ENCODE measurements at places on chromosomes 1 and 21.

DNA sequence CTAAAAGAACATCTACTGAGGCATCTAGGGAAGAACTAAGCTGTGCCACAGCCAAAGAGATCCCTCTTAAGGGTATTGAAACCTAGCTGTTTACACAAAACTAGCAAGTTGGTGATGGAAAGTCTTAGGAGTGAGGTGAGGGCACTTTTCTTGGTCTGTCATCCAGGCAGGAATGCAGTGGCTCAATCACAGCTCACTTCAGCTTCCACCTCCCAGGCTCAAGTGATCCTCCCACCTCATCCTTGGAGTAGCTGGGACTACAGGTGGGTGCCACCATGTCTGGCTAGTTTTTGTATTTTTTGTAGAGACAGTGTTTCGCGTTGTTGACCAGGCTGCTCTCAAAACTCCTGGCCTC, 2.4 kb downstream of the PLEKHO1 start:
- no peak for DNase-seq

- DNase-seq, result no peak
Observed at GRCh38 chr1:175356727-175357126, 164.2 kb upstream of the KIAA0040 start.

DNA sequence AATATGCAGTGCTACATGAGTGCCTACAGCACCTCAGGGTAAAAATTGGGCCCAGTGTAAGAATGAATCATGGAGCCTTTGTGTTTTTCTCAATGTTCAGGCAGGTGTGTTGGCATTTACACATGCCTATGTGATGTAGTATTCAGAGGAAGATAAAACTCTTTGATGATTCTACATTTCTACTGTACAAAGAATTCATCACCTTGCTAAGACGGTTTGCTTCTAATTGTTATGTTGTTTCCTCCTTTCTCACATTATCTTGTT, 867.3 kb downstream of the TTLL7 start:
- DNase-seq, result no peak

DNA sequence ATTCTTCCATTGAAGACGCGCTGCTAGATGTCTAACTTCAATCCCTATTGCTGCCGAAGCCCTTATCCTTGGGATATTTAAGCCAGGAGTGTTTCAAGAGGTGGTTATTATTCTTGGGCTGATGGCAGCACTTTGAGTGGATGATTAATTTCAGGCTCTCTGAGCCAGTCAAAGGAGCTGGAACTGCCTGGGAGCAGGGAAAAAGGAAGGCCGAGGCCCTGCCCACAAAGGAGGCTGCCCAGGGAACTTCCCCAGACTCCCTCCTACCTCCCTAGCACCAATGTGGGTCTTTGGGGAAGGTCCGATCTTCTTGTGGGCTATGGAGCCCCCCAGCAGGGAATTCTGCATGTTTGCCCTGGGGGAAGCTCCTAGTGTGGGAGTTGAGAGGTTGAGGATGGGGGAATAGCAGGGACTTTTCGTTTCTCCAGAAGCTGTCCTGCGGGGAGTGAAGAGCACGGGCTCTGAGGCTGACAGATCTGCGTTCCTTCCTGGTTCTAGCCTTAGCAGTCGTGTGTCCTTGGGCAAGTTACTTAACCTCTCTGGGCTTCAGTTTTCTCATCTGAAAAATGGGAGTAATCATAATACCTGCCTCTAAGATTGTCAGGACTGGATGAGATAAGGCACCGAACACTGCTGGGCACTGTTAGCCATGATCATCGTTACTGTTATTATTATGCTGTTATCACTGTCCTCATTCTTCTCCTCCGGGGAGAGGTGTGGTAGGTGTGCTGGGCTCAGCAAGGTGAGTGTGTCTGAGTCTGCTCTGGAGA, 6.3 kb downstream of the KCNQ4 start:
- no peak for DNase-seq
